HepG2 (cell line): ENCODE measurements at places on chromosomes 2 and 18. TPM values are rescaled to one million over a fixed set of nuclear protein-coding genes. Genes with fewer than 3 reads are reported as not detected.
A peak's percentile ranks its signal among the peaks of the same experiment; 100 is the strongest.

- peaks cover 41% of the 10 kb centered on the region for H3K4me1 ChIP-seq
- H3K27ac ChIP-seq: no peak overlapping the region
- H3K36me3 ChIP-seq: no peaks in the 10 kb centered on the region
- DNase-seq: no peak
These were observed 11.8 kb downstream of the SLC3A1 start for GRCh38 chr2:44286884-44287638.

B3GNT7 gene
- total RNA-seq: 0.24 TPM in 1 of 2 replicates, not detected in the other

DNA sequence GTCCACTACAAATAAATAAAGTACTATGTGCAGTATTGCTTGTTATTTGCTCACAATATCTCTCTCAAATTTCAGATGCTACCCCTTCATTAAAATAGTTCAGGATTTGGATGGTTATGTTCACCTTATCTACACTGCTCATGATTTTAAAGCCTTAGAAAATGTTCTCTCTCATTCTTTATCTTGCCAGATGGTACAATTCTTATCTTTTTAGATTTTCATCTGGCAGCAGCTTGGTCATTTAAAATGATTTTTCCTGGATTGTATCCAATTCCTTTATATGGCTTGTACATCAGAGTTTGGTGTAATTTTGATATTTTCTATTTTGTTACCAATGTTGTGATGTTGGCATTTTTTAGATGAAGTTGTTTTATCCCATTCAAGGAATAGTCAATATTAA lies 10.1 kb upstream of the ADAM23 start:
- no peaks in the 10 kb centered on the region for H3K27me3 ChIP-seq
- no peak overlapping the region for H3K27ac ChIP-seq
- H3K4me3 ChIP-seq: no peak overlapping the region
- H3K4me1 ChIP-seq: peaks cover 13% of the 10 kb centered on the region
- no peaks in the 10 kb centered on the region for H3K36me3 ChIP-seq
- DNase-seq: no peak

DNA sequence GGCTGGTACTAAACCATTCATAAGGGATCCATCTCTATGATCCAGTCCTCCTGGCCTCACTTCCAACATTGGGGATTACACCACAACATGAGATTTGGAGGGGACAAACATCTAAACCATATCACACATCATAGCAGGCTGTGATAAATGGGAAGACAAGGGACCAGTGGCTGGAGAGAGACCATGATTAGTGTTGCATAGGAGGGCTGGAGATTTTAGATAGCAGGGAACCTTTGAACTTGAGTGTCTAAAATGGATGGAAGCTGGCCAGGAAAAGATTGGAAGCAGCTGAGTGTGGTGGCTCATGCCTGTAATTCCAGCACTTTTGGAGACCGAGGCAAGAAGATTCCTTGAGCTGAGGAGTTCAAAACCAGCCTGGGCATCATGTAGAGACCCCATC lies 12.4 kb upstream of the SCG2 start:
- no peak overlapping the region for H3K27ac ChIP-seq
- no peaks in the 10 kb centered on the region for H3K36me3 ChIP-seq
- H3K27me3 ChIP-seq: no peaks in the 10 kb centered on the region; the same call in 1 of the 2 replicates
- H3K4me3 ChIP-seq: no peak overlapping the region

GRCh38 chr2:136057023-136057801 lies 60.7 kb downstream of the CXCR4 start:
- H3K27ac ChIP-seq: no peak overlapping the region
- no peaks in the 10 kb centered on the region for H3K4me1 ChIP-seq
- no peak for DNase-seq
- no peaks in the 10 kb centered on the region for H3K27me3 ChIP-seq
- no peaks in the 10 kb centered on the region for H3K36me3 ChIP-seq

GRCh38 chr18:1006304-1006703 lies 101.6 kb downstream of the ADCYAP1 start:
- H3K4me1 ChIP-seq: no peaks in the 10 kb centered on the region
- H3K27ac ChIP-seq: no peak overlapping the region
- no peak for DNase-seq
- no peaks in the 10 kb centered on the region for H3K36me3 ChIP-seq
- H3K27me3 ChIP-seq: no peaks in the 10 kb centered on the region

SATB2 gene
- total RNA-seq: 5.2 and 5.5 TPM in 2 replicates

DNA sequence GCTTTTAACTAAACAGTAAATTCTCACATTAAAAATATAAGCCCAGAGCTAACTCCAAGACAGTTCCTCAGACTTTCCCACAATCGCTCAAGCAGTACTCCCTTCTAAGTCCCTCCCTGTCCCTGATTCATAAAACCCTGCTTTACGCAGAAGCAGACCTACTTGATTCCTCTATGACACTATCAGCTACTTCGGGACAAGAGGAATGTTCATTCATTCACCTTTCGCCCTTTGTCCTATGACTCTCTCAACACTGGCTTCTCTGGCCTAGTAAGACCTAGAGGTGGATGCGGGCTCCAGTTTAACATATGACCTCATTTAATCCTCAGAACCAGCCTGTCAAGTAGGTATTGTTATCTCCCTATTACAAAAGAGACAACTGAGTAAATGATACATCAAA lies 10.2 kb downstream of the LPIN2 start:
- no peaks in the 10 kb centered on the region for H3K27me3 ChIP-seq
- peaks cover 91% of the 10 kb centered on the region for H3K4me1 ChIP-seq
- peak; percentile 37 for DNase-seq
- H3K4me3 ChIP-seq: no peak overlapping the region

DNA sequence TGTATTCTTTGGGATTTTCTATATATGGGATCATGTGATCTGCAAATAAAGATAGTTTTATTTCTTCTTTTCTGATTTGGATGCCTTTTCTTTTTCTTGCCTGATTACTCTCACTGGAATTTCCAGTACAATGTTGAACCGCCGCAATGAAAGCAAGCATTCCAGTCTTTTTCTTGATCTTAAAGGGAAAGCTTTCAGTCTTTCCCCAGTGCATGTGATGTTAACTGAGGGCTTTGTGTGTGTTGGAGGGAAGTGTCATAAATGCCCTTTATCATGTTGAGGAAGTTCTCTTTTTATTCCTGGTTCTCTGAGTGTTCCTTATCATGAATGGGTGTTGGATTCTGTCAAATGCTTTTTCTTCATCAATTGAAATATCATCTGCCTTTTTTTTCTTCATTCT lies 16.9 kb upstream of the CYBRD1 start:
- no peak for DNase-seq
- no peaks in the 10 kb centered on the region for H3K4me1 ChIP-seq
- no peaks in the 10 kb centered on the region for H3K36me3 ChIP-seq
- H3K4me3 ChIP-seq: no peak overlapping the region
- H3K27me3 ChIP-seq: no peaks in the 10 kb centered on the region; the same call in 1 of the 2 replicates

- H3K4me1 ChIP-seq: no peaks in the 10 kb centered on the region
- DNase-seq: no peak
- no peaks in the 10 kb centered on the region for H3K36me3 ChIP-seq
- no peak overlapping the region for H3K27ac ChIP-seq
These were observed 210.4 kb downstream of the TMEM163 start for GRCh38 chr2:134508391-134508790.

GRCh38 chr2:55604027-55604565 lies 13.3 kb downstream of the PPP4R3B start:
- no peak overlapping the region for H3K4me3 ChIP-seq
- peaks cover 14% of the 10 kb centered on the region for H3K4me1 ChIP-seq
- no peak for DNase-seq
- no peak overlapping the region for H3K27ac ChIP-seq

MALT1 gene
- 43.9 and 58.3 TPM in 2 replicates for total RNA-seq

- no peak overlapping the region for H3K4me3 ChIP-seq
- H3K4me1 ChIP-seq: no peaks in the 10 kb centered on the region
- H3K36me3 ChIP-seq: no peaks in the 10 kb centered on the region
- H3K27me3 ChIP-seq: no peaks in the 10 kb centered on the region
These were observed 54.7 kb downstream of the VWC2L start for GRCh38 chr2:214465363-214466146.

DNA sequence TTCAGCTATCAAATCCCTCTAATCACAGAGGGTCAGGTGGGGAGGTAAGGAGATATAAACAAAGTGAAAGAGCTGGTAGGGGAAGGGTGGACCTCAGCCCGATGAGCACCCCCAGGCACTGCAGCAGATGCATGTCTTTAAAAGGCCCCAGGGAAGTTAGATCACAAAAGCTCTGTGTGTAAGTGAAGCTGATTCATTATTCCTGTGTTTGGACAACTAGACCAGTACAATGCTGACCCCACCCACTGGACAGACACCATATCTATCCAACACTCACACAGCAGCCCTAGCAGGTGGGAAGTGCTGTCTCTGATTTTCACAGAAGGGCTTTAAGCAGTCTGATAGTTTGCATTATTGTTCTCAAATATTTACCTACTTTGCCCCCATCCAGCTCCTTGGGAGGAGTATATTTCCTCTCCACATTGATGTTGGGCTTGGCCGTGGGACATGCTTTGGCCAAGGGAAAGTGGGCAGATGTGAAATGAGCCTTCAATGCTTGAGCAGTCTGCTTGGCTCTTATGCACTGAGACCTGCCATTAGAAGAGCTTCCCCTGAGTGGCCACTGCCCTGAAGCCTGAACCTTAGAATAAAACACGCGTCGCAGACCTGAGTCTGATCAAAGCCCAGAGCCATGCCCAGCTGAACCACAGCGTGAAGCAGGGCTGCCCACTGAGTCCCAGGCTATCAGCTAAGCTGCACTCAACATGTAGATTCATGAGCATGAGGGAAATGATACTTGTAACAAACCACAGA lies 111.4 kb downstream of the COPS8 start:
- no peak overlapping the region for H3K27ac ChIP-seq
- H3K4me1 ChIP-seq: peaks cover 5% of the 10 kb centered on the region
- peaks cover 49% of the 10 kb centered on the region; the same call in 2 of the 3 replicates for H3K27me3 ChIP-seq
- no peaks in the 10 kb centered on the region for H3K36me3 ChIP-seq

- peak overlapping the region; percentile 98 for H3K27ac ChIP-seq
- H3K4me1 ChIP-seq: peaks cover 55% of the 10 kb centered on the region
- H3K4me3 ChIP-seq: no peak overlapping the region
- no peaks in the 10 kb centered on the region for H3K27me3 ChIP-seq
These were observed 210.5 kb downstream of the ALPK2 start for GRCh38 chr18:58418361-58418760.

ARHGAP28 gene
- not detected in 2 replicates for total RNA-seq

DNA sequence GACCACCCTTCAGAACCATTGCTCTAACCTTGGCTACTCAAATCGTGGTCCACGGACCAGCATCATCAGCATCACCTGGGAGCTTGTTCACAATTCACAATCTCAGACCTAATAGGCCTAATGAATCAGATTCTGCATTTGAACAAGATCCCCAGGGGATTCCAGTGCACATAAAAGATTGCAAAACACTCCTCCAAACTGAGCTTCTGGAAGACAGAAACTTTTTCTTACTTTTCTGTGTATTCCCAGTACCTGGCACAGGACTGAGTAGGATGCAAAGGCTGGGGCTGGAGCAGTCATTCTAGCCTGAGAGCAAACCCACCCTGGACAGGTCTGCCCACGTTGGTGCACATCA lies 115.1 kb upstream of the COPS8 start:
- H3K36me3 ChIP-seq: no peaks in the 10 kb centered on the region
- H3K4me1 ChIP-seq: peaks cover 78% of the 10 kb centered on the region
- DNase-seq: no peak
- H3K27ac ChIP-seq: no peak overlapping the region

C2orf15 gene
- total RNA-seq: 8.3 and 12.2 TPM in 2 replicates

DPYSL5 gene
- total RNA-seq: not detected in 2 replicates

DNA sequence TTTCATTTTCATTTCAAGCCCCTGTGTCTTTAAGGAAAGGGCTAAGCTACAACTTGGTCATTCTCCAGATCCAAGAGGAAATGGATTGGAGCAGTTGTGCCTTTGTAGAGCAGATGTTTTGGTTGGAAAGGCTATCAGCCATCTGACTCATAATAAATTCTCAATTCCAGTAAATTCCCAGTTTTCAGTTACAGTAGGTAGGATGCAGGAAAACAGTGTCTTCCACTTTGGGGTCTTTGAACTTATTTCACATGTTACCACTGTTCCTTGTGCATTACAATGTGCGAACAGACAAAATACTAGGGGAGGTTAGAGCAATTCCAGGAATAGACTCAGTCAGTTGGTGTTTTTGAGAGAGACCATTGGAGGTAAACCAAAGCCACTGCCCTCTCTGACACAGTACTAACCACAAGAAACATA lies 211.9 kb downstream of the BABAM2 start:
- no peak for DNase-seq
- H3K36me3 ChIP-seq: no peaks in the 10 kb centered on the region
- no peaks in the 10 kb centered on the region for H3K27me3 ChIP-seq
- H3K4me1 ChIP-seq: no peaks in the 10 kb centered on the region

DNA sequence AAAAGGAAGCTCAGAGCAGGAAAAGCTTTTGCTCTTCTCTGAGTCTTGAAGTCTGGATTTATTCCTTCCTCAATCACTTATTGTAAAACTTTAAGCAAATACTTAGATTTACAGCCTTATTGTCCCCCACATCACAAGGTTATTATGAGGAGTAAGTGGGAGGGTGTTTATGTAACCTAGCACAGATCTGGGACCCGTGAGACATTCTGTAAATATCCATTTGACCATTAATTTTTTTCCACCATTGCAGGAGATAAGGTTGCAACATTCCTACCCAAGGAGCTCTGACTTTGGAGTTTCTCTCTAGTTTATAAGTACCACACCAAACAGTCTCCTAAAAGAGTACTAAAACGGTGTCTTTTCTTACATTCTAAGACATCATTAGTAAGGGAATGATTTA lies 52.1 kb upstream of the CTIF start:
- no peak overlapping the region for H3K4me3 ChIP-seq
- H3K27ac ChIP-seq: no peak overlapping the region
- H3K36me3 ChIP-seq: no peaks in the 10 kb centered on the region
- H3K27me3 ChIP-seq: no peaks in the 10 kb centered on the region
- H3K4me1 ChIP-seq: peaks cover 63% of the 10 kb centered on the region

DNA sequence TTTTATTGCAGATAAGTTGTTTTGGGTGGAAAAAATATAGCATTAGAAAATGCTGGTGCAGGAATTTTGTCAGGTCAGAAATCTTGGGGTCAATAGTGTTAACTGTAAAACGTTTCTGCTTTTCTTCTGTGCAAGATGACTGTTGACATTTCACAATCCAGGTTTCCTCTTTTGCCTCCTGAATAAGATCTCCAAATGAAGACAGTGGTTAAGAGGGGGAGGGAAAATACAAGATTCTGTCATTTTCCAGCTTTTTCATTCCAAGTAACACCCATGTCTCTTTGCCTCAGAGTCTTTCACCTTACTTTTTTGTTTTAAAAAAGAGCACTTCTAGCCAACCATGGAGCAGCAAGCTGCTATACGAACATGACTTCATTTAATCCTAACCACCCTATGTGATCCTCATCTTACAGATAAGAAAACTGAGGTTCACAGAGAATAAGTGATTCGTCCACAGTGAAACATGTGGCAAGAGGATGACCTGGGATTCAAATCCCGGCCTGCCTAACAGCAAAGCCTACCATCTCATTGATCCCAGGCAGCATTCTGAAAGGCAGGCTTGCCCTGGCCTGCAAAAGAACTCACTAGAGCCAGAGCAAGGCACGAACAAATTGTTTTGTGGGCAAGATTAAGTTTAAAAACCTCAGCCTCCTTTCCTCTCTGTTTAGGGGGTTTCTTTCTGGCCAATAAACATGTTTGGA lies 3.0 kb downstream of the PLEK start:
- DNase-seq: no peak
- no peaks in the 10 kb centered on the region for H3K36me3 ChIP-seq
- H3K27ac ChIP-seq: no peak overlapping the region
- no peak overlapping the region for H3K4me3 ChIP-seq
- no peaks in the 10 kb centered on the region for H3K4me1 ChIP-seq

GRCh38 chr2:176668912-176669311 lies 399.7 kb downstream of the MTX2 start:
- H3K4me1 ChIP-seq: no peaks in the 10 kb centered on the region
- no peak overlapping the region for H3K4me3 ChIP-seq
- H3K27me3 ChIP-seq: no peaks in the 10 kb centered on the region
- H3K36me3 ChIP-seq: no peaks in the 10 kb centered on the region
- no peak overlapping the region for H3K27ac ChIP-seq
